Trophoblast cell (in vitro differentiated cells and primary cell): ENCODE measurements at places on chromosomes 2 and 18.

GRCh38 chr2:196201229-196202009, 30.0 kb upstream of the STK17B start:
- no peak for DNase-seq

DNA sequence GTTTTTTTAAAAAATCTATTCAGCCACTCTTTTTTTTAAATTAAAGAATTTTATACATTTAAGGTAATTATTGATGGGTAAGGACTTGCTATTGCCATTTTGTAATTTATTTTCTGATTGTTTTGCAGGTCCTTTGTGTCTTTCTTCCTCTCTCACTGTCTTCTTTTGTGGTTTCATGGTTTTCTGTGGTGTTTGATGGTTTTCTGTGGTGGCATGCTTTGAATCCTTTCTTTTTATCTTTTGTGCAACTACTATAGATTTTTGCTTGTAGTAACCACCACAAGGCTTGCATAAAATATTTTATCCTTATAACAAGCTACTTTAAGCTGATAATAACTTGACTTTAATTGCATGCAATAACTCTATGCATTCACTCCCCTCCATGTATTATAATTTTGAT, 31.5 kb upstream of the SLC4A10 start:
- DNase-seq = no peak

GRCh38 chr2:160609346-160609745, 115.7 kb upstream of the RBMS1 start:
- DNase-seq = no peak

DNA sequence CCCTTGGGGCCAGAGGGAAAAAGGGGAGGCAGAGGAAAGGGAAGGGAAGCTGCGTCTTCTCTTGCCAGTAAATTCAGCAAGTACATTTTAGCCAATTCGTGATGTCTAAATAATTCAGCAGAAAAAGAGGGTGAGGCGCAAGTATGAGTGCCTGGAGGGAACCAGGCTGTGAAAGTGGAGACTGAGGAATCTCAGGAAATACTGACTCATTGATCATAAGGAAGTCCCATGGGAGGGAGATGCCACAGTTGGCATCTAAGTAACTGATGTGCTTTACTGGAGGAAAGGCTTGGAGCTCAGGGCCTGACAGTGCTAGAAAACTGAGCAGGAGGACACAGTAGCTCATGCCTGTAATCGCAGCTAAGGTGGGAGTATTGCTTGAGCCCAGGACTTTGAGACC, 31.1 kb downstream of the KIF5C start:
- DNase-seq = no peak

GRCh38 chr2:112893752-112894151, 17.2 kb upstream of the IL37 start:
- peak; percentile 93 for DNase-seq
